ENCODE measurements at places on chromosomes 13 and 19.

- no peak for DNase-seq
Observed at GRCh38 chr13:67155898-67156722, 74.0 kb downstream of the PCDH9 start.

DNA sequence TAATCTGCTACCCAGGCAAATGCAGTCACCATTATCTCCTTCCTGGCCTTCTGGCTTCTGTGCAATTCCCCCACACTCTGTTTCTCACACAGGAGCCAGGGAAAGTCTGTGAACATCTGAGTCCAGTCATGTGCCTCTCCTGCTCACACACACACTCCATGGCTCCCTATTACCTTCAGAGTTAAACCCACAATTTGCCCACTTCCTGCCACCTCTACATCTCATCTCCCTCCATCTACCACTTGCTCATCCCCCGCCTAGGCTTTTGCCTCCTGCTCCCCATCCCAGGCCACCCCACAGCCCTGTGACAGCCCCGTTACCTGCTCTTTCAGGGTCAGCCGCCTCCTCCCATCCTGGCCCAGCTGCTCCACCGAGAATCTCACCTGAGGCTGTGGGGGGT lies 13.5 kb downstream of the IL12RB1 start:
- DNase-seq = no peak

GRCh38 chr13:51942189-51942588 lies 69.1 kb downstream of the ATP7B start:
- DNase-seq = no peak

DNA sequence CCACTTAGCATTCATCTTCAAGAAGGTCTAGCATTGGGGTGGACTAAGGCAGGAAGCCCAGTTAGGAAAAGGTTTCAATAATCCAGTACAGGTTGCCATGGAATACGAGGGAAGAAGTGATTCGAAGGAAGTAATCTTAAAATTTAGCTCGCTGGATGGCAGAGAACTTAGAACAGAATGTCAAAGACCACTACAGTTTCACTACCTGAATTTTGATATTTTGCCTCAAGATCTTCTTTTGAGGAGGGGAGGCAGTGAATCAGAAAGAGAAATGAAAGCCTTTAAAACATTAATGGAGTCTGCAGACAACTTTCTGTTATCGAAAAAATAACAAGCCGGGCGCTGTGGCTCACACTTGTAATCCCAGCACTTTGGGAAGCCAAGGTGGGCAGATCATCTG lies 7.0 kb upstream of the RAB8A start:
- no peak for DNase-seq
